Peyer's patch (tissue), 4 donors: ENCODE measurements at places on chromosomes 5 and 9.

GRCh38 chr5:77204967-77205366, 5.5 kb upstream of the PDE8B start:
- H3K27me3 ChIP-seq = no peaks in the 10 kb centered on the region
- no peak for DNase-seq
- no peak overlapping the region for H3K4me3 ChIP-seq
- no peak overlapping the region for H3K27ac ChIP-seq
- H3K4me1 ChIP-seq = no peaks in the 10 kb centered on the region

DNA sequence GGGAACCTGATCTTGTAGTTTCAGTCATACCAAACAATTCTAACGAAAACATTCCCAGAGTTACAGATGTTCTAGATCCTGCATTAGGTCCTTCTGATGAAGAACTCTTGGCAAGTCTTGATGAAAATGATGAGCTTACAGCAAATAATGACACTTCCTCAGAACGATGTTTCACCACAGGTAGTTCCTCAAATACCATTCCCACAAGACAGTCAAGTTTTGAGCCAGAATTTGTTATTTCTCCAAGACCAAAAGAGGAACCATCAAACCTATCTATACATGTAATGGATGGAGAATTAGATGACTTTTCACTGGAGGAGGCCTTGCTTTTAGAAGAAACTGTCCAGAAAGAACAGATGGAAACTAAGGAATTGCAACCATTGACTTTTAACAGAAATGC, 21.0 kb downstream of the RMI1 start:
- no peaks in the 10 kb centered on the region for H3K36me3 ChIP-seq
- no peaks in the 10 kb centered on the region for H3K4me1 ChIP-seq
- H3K4me3 ChIP-seq = no peak overlapping the region
- no peak for DNase-seq
- H3K27ac ChIP-seq = no peak overlapping the region

- DNase-seq = no peak
- no peaks in the 10 kb centered on the region for H3K4me1 ChIP-seq
- no peaks in the 10 kb centered on the region for H3K27me3 ChIP-seq
- H3K4me3 ChIP-seq = no peak overlapping the region
- no peaks in the 10 kb centered on the region for H3K36me3 ChIP-seq
These were observed 88.7 kb downstream of the PALM2AKAP2 start for GRCh38 chr9:109868722-109869121.

DNA sequence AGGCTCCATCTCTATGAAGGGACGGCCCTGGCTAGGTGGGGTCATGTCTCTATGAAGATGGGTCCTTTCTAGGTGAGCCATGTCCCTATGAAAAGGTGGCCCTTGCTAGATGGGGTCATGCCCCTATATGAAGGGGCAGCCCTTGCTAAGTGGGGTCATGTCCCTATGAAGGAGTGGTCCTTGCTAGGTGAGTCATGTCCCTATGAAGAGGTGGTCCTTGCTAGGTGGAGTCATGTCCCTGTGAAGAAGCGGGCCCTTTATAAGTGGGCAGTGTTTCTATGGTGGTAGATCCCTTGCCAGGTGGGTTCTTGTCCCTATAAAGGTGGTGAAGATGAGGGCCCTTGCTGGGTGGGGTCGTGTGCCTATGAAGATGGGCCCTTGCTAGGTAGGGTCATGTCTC, 283.0 kb upstream of the IRX2 start:
- H3K27ac ChIP-seq = no peak overlapping the region
- no peaks in the 10 kb centered on the region for H3K4me1 ChIP-seq
- no peak for DNase-seq
- no peak overlapping the region for H3K4me3 ChIP-seq

DNA sequence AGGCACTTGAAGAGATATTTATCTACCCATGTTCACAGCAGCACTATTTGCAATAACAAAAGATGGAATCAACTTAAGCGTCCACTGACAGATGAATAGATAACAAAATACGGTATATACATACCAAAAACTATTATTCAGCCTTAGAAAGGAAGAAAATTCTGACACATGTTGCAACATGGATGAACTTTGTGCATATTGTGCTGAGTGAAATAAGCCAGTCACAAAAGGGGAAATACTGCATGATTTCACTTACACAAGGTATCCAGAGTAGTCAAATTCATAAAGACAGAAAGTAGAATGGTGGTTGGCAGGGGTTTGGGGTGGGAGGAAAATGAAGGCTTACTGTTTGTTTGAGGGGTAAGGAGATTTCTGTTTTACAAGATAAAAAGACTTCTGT, 66.0 kb downstream of the FBN2 start:
- no peak for DNase-seq
- H3K4me1 ChIP-seq = no peaks in the 10 kb centered on the region
- no peak overlapping the region for H3K27ac ChIP-seq
- H3K4me3 ChIP-seq = no peak overlapping the region
- no peaks in the 10 kb centered on the region for H3K27me3 ChIP-seq
- no peaks in the 10 kb centered on the region for H3K36me3 ChIP-seq

GRCh38 chr5:33539212-33539611, 98.4 kb downstream of the TARS1 start:
- no peak overlapping the region for H3K27ac ChIP-seq
- H3K27me3 ChIP-seq = no peaks in the 10 kb centered on the region
- H3K4me1 ChIP-seq = no peaks in the 10 kb centered on the region
- H3K36me3 ChIP-seq = no peaks in the 10 kb centered on the region

GRCh38 chr9:136773386-136774044, 9.2 kb upstream of the LCN15 start:
- H3K27ac ChIP-seq = no peak overlapping the region
- no peaks in the 10 kb centered on the region for H3K4me1 ChIP-seq
- H3K27me3 ChIP-seq = no peaks in the 10 kb centered on the region
- no peak overlapping the region for H3K4me3 ChIP-seq
- no peak for DNase-seq

GRCh38 chr5:140169410-140169809, 5.6 kb upstream of the CYSTM1 start:
- H3K27ac ChIP-seq = no peak overlapping the region
- H3K4me1 ChIP-seq = no peaks in the 10 kb centered on the region
- DNase-seq = no peak
- H3K4me3 ChIP-seq = no peak overlapping the region

DNA sequence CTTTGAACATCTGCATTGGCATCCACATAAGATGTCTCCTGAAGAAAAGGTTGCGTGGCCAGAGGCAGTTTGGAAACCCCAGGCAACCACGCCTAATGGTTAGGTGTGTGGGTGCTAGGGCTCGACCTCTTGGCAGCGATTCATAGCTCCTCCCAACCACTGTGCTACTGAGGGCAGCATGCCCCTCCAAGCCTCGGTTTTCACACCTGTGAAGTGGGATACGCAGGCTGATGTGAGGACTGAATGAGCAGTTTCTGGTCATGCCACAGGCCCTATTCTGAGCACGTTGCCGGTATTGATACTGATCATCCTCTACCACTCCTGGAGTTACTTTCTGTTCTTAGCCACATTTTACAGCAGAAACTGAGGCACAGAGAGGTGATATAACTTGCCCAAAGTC, 19.1 kb downstream of the NDST1 start:
- DNase-seq = no peak
- no peaks in the 10 kb centered on the region for H3K36me3 ChIP-seq
- peak overlapping the region; percentile 1 for H3K27ac ChIP-seq
- no peak overlapping the region for H3K4me3 ChIP-seq

DNA sequence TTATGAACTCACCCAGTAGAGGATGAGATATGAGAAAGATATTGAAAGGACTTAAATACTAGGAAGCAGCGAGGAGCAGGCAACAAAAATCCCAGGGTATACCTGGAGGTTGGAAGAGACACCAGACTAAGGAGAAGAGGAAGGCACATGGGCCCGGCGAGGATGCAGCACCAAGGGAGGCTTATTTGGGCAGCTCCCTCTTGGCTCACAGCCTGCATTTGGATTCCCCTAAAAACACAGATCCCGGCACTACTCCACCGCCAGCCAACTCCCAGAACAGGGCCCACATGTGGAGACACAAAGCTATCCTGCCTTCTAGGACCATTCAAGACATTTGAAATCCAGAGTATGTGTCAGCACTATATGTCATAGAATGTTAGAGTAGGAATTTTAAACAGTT, 199.8 kb upstream of the FBXL7 start:
- H3K4me1 ChIP-seq = no peaks in the 10 kb centered on the region
- H3K27me3 ChIP-seq = no peaks in the 10 kb centered on the region
- no peak for DNase-seq

DNA sequence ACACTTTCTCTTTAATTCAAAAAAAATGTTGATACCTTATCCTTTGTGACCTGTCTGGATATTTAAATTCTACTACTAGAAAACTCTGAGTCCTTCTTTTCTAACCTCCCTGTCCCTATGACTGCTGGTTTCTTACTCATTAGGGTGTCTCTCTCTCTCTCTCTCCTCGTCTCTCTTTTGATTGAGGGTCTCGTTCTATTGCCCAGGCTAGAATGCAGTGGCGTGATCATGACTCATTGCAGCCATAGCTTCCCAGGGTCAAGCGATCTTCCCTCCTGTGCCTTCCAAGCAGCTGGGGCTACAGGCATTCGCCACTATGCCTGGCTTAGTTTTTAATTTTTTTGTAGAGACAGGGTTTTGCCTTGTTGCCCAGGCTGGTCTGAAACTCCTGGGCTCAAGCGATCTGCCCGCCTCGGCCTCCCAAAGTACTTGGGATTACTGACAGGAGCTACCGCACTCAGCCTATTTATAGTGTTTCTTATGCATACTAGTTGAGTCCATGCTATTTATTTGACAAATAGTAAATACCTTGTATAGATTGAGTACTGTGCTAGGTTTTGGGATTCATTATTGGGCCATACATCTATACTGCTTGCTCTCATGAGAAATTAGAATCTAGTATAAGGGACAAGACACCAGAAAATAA, 61.9 kb downstream of the NSD1 start:
- no peak overlapping the region for H3K4me3 ChIP-seq
- H3K27me3 ChIP-seq = no peaks in the 10 kb centered on the region

GRCh38 chr9:94083384-94083783, 880 bp upstream of the PTPDC1 start:
- H3K4me1 ChIP-seq = no peaks in the 10 kb centered on the region
- H3K4me3 ChIP-seq = no peak overlapping the region
- H3K36me3 ChIP-seq = no peaks in the 10 kb centered on the region
- no peak overlapping the region for H3K27ac ChIP-seq

- H3K4me3 ChIP-seq = no peak overlapping the region
- H3K4me1 ChIP-seq = no peaks in the 10 kb centered on the region
- no peaks in the 10 kb centered on the region for H3K27me3 ChIP-seq
- H3K36me3 ChIP-seq = no peaks in the 10 kb centered on the region
These were observed 42.9 kb downstream of the TMEFF1 start for GRCh38 chr9:100515578-100516494.

DNA sequence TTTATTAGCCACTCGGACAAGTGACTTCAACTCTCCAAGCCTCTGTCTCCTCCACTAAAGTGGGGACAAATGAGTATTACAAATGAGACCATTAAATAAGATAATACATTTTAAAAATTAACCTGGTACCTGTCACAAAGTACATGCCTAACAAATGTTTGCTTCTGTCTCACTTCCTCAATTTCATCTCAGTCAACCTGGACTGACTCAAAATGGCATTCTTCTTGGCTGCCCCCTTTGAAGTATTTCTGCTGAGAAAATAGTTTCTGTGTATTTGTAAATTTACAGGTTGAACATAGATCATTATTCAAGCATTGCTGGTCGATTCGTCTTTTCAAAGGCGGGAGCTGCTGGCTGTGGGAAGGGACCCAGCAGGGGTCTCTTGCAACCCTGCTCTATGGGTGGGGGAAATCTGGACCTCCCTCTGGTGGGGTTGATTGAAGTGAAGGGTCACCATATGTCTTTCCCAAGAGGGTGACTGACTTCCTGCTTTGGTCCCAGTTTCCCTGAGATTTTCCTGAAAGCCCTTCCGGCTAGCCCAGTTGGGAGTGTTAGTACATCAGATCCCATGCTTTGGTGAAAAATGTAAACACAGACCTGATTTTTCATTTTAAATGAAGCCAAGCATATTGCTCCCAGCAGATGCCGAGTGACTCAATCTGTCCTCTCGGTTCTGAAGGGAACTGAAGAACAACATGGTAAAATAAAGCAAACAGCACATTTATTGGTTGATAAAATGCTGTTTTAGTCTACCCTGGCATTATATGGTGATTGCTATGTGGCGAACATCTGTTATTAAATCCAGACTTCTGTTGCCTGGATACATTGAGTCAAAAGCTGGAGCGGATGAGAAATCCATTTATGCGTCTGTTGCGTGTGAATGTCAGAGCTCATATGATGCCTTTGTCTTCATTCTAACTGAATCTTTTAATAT, 73.0 kb downstream of the KCNIP1 start:
- no peaks in the 10 kb centered on the region for H3K36me3 ChIP-seq
- H3K4me3 ChIP-seq = no peak overlapping the region
- H3K4me1 ChIP-seq = no peaks in the 10 kb centered on the region
- no peak for DNase-seq
- no peaks in the 10 kb centered on the region for H3K27me3 ChIP-seq
- H3K27ac ChIP-seq = no peak overlapping the region

GRCh38 chr9:71648453-71648852, 119.9 kb downstream of the CEMIP2 start:
- DNase-seq = no peak
- no peaks in the 10 kb centered on the region for H3K4me1 ChIP-seq
- H3K36me3 ChIP-seq = no peaks in the 10 kb centered on the region
- no peaks in the 10 kb centered on the region for H3K27me3 ChIP-seq

DNA sequence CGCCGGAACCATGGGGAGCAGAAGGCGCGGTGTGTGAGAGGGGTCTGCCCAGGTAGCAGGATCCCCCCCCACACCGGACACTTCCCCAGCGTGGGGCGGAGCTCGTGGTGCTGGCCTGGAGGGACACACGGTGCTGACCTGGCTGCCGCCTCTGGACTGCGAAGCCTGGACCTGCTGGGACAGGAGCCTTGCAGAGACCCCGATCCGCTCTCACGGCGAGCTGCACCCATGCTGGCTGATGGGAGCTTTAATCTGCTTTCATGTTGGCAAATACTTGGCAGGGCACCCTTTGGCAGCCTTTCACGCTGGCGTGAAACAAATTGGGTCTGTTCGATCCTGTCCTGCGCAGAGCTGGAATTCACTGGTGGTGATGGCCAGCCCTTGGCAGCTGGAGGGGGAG, 7.4 kb downstream of the NKD2 start:
- no peak for DNase-seq
- no peaks in the 10 kb centered on the region for H3K36me3 ChIP-seq
- no peak overlapping the region for H3K4me3 ChIP-seq
- no peaks in the 10 kb centered on the region for H3K4me1 ChIP-seq

GRCh38 chr9:10678790-10679189, 66.0 kb upstream of the PTPRD start:
- H3K4me1 ChIP-seq = no peaks in the 10 kb centered on the region
- H3K27me3 ChIP-seq = no peaks in the 10 kb centered on the region
- no peaks in the 10 kb centered on the region for H3K36me3 ChIP-seq
- no peak for DNase-seq

DNA sequence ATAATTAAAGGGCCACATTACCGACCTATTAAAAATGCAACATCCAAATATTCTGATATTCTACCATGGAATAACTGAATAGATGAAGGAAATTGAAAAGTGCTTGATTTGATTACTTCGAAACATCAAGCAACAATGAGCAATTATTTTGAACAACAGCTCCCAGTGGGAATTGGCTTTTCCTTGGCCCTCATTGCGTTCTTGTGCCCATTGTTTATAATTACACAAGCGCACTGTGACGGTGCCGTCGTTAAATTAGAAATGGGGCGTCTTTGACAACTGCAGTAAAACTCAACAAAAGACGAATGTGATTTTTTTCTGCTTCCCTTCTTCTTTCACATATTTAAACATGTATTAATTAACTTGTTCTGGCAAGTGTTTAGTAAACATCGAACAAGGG, 61.6 kb downstream of the CDH6 start:
- H3K27ac ChIP-seq = no peak overlapping the region
- H3K4me3 ChIP-seq = no peak overlapping the region
- no peak for DNase-seq
- H3K4me1 ChIP-seq = no peaks in the 10 kb centered on the region
- H3K27me3 ChIP-seq = no peaks in the 10 kb centered on the region
